HEK293T (cell line): ENCODE measurements at places on chromosomes 11 and 22.

GRCh38 chr11:92830377-92831155 lies 138.9 kb upstream of the MTNR1B start:
- DNase-seq, result no peak

DNA sequence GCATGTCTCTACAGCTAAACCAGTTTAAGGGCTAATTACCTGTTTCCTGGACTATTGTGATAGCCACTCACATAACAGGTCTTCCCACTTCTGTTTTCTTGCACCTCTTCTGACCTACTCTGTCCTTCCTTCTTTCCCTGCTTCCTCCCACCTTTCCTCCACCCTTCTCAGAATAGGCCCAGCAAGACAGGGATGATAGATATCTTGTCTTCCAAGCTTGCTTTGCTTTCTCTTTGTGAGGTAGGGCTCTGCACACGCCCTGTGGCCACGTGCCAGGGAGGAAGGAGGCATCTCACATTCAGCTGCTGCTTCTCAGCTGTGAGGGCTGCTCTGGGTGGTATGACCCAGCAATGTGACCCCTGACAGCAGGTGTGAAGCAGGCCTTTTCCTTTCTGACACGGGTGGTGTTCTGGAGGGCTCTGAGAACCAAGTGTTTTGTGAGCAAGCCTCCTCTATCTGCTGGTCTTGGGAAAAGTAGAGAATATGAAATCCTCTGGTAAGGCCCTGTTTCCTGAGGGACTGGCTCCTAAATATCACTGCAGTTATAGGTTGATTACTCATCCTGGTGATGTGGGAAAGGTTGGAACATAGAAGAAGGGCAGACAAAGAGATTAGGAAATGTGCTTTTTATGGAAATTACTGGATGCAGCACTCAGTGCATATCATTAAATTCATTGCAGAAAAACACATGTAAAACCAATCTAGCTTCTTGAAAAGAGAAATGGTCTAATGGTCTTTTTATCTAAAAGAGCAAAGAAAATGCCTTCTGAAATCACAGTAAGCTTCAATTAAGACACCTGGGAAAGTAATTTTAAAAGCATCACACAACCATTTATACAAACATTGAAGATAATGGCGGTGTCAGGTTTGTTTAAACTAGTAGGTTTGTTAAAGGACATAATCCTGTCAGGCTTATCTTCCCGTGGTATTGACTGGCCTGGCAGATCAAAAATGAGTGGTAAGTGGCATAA lies 8.5 kb downstream of the AMOTL1 start:
- DNase-seq, result no peak

DNA sequence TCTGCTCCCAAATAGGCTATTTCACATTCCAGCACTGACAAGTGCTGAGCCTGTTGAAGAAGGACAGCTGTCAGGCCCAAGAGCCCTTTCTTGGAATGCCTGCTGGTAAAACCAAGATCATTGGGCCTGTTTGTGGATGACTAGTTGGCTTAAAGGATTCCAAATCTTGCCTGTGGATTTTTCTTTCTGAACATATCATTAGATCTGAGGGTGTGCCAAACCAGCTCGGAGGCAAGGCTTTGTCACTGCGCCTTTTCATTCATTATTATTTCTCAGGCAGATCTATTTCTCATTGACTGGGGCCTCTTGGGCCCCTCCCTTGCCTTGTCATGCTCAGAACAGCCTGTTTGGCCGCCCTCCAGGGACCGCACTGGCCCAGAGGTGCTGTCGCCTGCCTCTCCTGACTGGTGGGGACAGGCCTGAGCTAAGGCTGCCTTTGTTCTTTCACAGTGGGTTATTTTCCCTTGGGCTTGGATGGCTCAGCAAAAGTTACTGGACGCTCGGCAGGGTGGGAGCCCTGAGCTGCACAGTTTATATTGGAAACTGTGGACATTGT lies 222.7 kb upstream of the SESN3 start:
- no peak for DNase-seq

- no peak for DNase-seq
Observed at GRCh38 chr11:131841028-131841427, 470.6 kb downstream of the NTM start.

DNA sequence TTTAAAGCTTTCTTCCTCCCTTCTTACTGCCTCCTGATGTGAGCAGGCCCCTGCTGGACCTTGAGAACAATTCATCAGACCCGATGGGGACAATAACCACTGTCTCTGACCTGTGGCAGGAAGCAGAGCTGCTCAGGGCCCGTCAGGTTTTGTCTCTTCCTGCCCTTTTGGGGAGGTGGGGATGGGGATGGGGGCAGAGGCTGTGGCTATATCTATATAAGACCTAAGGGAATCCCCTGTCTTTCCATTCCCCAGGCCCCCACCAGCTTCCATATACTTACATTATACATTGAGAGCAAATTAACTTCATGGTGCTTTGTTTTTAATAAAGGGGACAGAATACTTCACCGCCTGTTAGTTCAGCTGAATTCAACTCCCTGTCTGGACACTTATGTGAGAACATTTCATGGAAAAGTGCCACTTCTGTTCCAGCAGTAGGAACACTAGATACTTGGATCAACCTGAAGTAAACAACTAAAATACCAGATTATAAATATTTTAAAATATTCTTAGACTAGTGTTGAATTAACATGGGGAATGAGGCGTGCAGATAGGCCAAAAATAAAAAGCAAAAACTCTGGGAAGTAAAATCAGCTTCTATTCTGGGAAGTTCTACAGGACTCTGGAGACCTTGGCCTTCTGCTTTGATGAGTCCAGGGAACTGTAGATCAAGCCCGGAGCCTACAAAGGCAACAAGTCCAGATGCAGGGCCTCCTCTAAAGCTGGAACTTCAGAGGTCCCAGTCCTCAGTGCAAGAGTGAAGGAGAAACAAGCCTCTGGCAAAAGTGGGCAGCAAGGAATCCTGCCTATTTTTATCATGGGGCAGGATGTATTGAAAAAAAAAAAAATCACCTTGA lies 11.1 kb downstream of the ZP1 start:
- DNase-seq, result no peak

GRCh38 chr11:86955111-86955360 lies 159 bp downstream of the FZD4 start:
- DNase-seq, result no peak

DNA sequence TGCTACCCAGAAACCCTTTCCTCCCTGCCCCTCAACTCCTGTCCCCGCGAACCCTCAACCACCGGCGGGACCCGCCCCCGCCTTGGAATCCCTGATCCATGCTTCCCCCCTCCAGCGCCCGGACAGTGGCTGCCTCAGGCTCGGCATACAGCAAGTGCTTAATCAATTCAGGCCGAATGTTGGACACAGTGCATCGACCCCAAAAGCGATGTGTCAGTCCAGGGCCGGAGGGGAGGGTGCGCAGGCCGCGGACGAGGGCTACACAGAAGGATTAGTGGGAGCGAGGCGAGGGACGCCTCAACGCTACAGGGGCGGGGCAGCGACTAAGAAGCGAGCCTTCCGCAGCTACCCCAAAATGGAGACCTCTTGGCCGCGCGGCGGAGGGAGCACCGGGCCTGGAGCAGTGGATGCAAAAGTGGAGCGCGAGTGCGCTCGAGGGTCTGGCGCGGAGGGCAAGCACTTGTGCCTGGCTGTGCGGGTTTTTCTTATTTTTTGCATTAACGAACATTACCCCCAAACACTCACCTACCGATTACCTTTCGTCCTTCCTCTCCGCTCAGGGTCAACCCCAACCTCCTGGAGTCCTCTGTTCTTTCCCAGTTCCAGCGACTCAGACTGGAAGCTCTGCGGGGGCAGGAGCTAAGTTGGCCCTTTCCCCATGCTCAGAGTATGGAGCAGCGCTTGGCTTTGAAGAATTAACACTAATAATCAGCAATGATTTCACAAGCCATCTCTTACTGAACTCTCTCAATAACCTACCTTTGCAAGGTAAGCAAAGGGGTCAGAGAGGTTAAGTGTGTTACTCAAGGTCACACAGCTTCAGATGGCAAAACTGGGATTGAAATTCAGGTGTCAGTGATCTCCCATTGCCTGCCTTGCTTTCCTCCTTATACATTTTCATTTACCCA lies 30.0 kb upstream of the WNT11 start:
- peak; percentile 73 for DNase-seq

DNA sequence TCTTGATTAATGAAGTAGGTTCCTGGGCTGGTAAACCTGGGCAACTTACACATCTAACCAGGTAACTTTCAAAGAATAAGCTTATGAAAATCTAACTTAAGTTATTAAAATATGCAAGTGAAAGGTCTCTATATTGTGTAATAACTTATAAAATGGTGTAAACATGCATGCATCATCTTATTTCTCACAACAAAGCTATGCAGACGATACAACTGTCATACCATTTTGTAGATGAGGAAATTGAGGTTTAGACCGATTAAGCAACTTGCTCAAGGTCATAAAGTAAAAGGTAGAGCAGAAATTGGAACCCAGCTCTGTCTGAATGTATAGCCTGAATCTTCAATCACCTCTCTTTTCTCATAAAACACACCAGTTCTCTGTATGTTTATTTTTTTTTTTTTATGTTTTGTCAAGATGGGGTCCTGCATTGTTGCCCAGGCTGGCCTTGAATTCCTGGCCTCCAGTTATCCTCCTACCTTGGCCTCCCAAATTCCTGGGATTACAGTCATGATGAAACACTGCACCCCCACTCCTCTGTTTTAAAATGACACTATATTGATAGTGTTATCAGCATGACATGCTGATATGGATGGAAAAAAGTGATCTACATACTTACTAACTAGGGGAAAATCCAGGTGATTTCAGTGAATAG lies 109.6 kb downstream of the SGSM3 start:
- DNase-seq, result no peak

- no peak for DNase-seq
Observed at GRCh38 chr22:43293655-43294392, 49.3 kb downstream of the SCUBE1 start.

DNA sequence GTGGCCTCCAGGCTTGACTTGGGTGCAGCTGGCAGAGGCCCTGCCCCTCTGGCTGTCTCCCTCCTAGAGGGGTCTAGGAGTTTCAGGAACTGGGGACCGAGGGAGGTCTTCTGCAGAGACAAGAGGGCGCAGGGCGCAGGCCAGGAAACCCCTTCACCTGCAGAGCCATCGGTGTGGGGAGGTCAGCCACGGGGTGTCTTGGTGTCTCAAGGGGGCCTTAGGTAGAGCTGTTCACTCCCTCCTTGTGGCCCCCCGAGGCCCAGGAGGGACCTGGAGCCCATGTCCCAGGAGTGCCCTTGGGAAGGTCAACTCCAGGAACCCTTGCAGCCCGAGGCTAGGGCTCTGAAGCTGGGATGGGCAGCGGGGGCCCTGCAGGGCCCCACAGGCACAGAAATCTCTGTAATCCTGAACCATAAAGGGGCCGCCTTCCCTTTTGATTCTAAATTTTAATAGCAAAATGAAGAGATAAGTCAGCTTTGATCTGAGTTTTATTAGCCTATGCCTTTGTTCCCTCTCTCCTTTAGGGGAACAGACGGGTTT lies 31.4 kb upstream of the TH start:
- no peak for DNase-seq

- no peak for DNase-seq
Observed at GRCh38 chr11:108160970-108161566, 39.7 kb downstream of the ACAT1 start.

DNA sequence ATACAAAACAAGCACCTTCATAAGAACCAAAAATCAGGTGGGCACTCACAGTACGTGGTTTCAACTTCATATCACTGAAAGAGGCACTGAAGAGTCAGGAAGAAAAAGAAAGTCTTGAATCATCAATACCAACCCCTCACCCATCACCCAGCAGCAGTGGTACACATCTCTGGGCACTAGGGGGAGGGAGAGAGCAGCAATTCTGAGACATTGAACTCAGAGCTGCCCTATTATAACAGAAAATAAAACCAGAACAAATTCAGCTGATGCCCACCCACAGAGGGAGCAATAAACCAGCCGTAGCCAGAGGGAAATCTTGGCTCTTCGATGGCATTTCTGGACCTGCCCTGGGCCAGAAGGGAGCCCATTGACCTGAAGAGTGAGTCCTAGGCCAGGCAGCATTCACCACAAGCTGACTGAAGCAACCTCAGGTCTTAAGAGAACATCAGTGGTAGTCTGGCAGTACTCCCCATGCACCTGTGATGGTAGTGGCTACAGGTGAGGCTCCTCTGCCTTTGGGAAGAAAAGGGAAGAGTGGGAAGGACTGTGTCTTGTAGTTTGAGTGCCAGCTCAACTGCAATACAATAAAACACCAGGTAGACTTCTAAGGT lies 42.2 kb upstream of the FAM181B start:
- peak; percentile 63 for DNase-seq

GRCh38 chr11:70742553-70743291 lies 344.4 kb downstream of the CTTN start:
- no peak for DNase-seq

DNA sequence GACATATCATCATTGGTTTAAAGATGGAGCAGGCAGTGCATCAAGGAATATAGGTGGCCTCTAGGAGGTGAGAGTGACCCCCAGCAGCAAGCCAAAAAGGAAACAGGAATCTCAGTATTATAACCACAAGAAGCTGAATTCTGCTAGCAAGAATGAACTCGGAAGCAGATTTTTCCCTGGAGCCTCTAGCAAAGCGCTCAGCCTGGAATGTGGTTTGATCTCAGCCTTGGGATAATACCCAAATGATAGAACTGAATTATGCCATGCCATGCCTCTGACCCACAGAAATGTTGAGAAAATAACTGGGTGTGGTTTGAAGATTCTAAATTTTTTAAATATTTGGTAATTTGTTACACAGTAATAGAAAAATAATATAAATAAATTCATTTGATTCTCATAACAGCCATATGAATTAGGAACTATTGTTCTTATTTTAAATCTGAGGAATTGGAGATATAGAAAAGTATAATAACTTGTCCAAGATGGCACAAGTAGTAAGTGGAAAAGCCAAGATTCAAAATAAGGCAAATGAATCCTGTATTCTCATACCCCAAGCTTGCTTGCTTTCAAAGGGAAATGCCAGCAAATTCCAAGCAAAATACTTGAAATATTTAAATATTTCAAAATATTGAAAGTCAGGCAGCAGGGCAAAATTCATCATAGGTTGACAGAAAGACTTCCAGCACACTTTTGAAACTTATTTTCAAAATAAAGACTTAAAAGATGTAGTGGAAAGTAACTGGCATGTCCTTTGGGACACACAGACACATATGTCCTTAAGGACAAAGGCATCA lies 567.4 kb downstream of the KCNA4 start:
- no peak for DNase-seq

DNA sequence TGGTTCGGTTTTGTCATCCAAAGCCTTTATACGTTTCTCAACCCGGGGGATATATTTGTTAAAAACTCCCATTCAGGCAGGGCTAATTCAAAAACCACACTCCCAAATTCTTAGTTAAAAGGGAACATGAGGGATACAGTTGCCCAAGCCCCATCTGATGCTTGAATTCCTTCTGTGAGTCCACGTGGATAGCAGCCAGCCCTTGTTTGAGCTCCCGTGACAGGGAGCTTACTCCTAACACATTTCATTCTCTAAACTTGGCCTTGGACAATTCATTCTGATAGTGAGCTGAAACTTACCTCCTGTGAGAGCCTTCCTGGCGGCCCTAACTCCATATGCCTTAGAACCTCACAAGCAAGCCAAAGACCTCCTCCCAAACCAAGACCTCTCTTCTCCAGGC lies 357.5 kb downstream of the TENM4 start:
- DNase-seq, result no peak

DNA sequence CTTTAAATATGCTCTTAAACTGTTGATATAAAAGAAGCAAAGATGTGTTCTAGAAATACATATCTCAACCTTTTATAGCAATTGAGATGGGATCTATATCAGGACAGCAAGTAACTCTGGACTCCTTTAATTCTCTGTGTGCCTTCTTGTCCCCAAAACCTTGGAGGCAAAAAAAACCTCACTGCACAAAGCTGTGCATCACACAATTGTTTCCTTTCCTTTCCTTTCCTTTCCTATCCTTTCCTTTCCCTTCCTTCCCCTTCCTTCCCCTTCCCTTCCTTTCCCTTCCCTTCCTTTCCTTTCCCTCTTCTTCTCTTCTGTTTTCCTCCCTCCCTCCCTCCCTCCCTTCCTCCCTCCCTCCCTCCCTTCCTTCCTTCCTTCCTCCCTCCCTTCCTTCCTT lies 9.5 kb upstream of the TTC12 start:
- DNase-seq, result no peak
